ENCODE measurements at places on chromosomes 7 and 10.

GRCh38 chr7:100585511-100586265 lies at the start of gene LRCH4:
TSS of gene LRCH4 (minus strand) at chr7:100586129. CDS start at chr7:100586100, 29 bp downstream.
- DNase-seq: no peak

GRCh38 chr7:7989616-7990440 lies 21.2 kb downstream of the GLCCI1 start:
- no peak for DNase-seq

DNA sequence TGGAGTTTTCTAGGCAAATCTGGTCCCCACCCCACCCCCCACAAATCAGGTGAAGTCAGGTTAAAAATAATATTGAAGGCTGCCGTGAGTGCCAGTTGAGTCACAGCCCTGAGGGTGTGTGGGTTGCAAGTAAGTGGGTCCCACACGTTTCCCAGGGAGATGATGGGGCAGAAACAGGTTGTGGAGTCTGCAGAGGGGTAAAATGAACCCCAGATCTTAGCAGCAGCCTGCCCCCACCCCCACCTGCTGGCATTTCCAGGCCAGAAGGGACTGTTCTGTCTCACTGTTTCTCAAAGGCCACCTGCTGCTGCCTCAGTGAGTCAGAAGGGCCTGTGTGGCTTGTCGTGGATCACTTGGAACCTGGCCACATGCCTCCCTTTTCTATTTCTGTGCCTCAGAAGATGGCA lies 59.8 kb upstream of the SMNDC1 start:
- no peak for DNase-seq

DNA sequence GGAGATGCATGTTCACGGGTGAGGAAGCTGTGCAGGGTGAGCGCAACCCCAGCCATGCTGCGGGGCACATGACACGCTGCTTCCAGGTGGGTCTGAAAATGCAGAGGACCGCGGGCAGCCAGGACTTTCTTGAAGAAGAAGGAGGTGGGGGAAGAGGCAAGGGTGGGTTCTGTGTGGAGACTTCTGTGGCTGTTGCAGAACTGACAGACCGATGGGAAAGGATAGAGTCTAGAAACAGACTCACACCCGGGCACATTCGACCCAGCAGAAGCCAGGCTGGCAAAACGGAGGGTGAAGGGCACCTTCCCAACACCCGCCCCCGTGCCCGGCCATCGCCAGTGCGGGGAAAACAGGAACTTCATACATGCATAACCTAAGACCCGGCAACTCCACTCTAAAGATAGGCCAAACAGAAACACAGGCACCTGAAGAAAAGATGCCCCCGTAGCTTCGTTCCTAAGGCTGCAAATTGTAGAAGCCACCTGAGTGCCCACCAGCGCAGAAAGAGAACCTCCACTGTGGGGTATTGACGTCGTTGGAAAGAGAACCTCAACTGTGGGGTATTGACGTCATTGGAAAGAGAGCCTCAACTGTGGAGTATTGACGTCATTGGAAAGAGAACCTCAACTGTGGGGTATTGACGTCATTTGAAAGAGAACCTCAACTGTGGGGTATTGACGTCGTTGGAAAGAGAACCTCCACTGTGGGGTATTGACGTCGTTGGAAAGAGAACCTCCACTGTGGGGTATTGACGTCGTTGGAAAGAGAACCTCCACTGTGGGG lies 4.8 kb upstream of the KNDC1 start:
- DNase-seq: no peak

DNA sequence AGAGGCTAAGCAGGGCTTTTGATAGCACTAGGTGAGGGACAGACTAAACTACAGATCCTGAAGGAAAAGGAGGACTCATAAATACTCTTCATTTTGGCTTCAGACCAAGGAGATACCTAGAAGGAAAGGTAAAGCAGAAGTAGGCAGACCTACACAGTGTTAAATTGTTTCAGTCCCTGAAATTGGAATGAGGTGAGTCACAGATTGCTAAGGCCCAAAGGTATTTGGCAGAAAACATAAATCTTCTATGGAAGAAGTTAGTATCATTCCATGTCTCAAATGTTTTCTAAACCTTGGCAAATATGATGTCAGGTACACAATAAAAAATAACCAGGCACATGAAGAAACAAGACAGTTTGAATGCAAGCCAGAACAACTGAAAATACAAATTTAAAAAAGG lies 30.0 kb downstream of the MTERF1 start:
- DNase-seq: no peak

DNA sequence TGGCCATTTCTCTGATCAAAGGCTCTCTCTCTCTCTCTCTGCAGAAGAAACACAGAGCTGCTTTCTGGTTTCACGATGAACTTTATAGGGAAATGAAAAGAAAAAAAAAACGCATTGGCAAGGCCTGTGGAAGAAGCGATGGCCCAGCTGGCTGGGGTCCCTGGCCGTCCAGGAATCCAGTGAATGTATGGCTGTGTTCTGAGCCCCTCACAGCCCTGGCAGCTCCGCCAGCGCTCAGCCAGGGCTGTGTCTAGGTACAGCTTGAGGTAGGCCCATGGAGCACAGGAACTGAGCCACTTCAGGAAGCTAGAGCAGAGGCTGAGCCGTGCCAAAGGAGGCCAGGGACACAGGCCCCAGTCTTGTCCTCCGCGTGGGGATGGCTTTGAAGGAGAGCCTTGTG lies 13.1 kb upstream of the UCMA start:
- DNase-seq: no peak

GRCh38 chr7:98296833-98297232 lies 15.3 kb downstream of the BRI3 start:
- DNase-seq: no peak

DNA sequence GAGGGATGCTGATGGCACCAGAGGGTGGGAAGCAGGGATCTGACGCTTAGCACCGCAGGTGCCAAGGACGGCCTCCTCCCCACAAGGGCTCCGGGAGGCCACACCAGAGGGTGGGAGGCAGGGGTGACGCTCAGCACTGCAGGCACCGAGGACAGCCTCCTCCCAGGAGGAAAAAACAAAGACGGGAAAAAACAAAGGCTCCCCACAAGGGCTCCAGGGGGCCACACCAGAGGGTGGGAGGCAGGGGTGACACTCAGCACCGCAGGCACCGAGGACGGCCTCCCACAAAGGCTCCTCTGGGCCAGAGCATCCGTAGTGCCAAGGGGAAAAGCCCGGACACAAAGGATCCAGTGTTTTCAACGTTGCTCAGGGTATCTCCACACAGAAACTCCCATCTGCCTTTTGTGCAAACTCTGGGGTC lies 25.6 kb downstream of the DIP2C start:
- peak; percentile 75 for DNase-seq

DNA sequence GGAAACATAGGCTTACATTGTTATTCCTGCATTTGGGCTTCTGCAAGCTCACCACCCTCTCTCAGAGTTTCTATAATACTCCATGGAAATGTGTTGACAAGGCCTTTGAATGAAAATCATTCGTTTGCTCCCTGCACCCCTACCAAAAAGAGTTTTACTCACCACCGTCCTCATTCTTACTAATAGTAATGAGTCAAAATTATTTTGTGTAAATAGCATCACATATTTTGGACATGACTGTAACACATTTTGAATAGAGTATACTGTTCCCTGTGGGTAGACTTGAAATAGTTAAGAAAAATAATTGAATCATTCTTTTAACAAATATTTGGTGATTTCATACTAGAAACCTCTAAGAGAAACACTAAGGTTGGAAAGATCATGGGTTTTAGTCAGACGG lies 84.6 kb downstream of the AKAP9 start:
- DNase-seq: no peak

DNA sequence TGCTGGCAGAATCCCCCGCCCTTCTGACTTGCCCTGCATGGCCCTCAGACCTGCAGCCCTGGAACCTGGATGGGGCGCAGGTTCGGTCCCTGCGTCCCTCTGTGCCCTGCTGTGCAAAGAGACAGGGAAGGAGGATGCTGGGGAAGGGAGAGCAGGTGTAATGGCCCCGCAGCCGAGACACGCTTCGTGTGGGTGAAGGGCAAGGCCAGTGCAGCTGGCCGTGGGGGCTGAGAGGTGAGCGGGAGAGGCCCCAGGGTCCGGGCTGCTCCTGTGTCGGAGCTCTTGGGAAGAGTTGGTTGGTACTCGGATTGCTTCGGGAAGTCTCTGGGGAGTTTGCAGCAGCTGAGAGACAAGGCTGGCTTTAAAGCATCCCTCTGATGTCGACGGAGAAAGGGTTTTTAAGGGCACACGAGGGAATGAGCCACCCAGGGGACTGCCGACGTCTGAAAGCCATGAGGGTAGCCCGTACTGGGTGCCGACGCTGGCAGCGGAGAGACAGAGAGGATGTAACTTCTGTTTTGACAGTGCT lies 6.5 kb downstream of the ELFN1 start:
- no peak for DNase-seq

DNA sequence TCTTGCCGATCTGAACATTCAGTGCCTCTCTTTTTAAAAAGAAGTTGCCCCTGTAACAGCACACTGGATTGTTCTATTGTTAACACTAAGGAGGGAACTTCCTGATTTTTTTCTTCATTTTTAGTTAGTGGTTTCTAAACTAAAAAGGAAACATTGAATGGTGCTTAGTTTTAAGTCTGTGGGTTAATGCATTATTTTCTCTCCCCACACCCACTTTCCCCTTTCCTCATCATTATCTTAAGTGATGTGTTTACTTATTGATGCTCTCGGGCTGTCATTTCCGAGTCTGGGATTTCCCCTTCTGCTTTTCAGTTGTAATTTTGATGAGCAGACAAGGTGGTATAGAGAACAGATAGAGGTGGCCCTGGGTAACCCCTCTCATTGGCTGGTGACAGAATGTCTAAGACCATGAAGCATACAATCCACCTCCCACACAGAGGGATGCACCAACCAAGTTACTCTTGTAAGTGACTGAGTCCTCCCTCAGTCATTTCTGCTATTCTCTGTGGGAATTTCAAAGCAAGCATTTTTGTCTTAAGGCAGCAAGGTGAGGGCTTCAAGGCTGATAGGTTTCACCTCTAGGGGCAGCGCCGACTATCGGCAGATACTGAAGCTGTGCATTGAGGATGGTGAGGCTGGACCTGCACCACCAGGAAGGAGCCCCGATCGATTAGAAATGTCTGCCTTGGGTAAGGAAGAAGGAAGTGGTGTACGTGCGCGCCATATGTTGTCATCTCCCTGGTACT lies 49.5 kb downstream of the CHN2 start:
- DNase-seq: no peak
